ENCODE measurements at places on chromosomes 1 and 21.
A peak's percentile ranks its signal among the peaks of the same experiment; 100 is the strongest.

- DNase-seq: no peak
These were observed 46.8 kb upstream of the ZC3H11B start for GRCh38 chr1:219659684-219660083.

DNA sequence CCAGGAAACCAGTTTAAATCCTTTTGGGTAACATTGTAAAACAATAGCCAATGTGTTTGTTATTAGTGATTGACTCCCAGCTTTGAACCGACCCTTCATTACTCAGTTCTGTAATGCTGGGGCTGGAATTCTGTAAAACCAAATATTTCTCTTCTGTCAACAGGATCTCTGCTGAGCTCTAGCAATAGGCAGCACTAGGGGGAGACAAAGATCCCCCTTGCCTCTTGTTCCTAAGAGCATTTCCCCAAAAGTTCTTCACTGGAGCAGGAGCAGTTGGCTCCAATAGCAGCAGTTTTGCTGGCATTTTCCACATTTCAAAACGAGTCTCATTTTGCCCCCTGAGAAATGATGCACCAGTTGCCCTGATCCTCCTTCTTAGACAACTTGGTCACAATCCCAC lies 1671.1 kb downstream of the MRPL39 start:
- no peak for DNase-seq

DNA sequence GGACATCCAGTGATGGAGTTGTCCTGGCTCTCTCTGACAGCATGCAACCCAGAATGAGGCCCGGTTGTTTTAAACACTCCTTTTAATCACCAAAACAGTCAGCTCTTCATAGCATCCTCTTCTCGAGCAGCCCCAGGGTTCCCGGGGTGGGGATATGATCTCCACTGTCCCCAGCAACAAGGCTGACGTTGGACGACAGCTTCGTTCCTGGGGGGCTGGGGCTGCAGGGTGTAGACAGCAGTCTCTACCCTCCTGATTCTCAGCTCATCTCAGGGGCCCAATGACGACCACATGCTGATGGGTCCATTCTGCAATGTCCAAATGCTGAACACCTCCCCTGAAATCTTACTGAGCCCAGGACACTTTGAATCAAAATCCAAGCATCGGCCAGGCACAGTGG lies 27.0 kb downstream of the TRIM11 start:
- no peak for DNase-seq

DNA sequence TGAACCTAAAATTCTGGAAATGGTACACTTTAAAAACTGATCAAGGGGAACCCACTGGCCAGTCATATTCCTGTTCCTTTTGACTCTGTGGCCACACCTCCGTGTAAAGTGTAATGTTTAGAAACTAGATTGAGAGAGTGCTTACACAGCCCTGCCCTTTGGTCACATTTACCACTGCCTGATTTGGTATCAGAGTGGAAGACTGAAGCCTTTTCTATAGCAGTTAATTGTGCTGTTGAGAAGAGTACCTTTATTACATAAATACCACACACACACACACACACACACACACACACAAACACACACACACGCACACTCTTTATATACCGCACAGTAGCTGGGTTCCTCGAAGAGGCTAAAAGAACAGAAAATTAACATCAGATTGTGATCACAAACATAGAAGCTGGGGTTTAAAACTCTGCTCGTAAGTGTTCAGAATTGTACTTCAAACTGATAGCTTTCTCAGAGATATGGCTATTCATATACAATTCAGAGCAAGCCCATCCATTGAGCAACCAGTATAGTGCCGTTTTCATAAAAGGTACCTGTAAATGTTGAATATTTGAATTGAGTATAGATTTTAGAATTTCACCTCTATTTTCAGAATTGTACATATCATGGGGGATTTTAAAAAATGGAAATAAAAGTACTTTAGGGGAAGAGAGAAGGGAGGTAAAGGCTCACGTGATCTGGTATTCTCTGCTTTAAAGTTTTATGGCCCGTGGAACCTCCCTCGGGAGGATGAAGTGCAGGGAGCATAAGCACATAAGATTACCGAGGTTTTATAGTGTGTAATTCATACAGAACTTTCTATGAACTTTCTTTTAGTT lies 37.5 kb downstream of the CAMTA1 start:
- no peak for DNase-seq

- no peak for DNase-seq
These were observed 492.6 kb downstream of the LMO4 start for GRCh38 chr1:87821335-87821697.

GRCh38 chr1:94275083-94275482 lies 37.7 kb upstream of the ARHGAP29 start:
- DNase-seq: no peak

DNA sequence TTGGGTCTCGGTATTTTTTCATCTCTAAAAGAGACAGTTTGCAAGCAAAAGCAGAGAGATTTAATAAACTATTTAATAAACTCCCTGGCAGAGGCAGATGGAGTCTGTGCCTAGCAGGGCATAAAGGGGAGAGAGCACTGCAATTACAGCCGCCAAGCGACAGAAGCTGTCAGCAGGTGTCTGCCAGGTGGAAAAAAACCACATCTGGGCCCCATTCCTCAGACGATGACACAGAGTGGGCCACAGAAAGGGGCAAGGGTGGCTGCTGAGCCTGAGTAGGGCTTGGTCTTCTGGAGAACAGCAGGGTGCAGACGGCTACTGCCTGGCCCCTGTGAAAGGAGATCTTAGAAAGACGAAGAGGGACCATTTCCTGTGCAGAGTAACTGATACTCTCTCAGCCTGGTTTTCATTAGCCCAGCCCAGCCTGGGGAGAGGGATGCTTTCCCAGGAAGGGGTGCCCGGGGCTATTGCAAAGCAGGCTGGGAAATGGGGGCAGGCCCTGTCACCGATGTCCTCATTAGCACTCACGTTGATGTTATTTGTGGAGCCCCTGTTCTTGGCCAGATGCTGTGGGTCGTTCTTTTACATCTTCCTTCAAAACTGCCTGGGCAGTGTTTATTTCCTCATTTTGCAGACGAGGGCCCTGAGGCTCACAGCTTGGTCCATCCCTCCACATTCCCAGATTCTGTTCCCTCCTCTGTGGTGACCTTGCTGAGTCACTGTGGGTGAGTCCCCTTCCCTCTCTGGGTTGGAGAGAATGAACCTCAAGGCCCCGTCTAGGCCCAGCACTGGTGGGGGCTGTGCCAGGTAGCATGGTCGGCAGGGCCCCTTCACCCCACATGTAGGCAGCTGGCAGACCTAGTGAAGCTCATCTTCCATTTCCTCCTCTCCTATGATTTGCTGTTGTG lies 472.7 kb downstream of the PTPRU start:
- no peak for DNase-seq

DNA sequence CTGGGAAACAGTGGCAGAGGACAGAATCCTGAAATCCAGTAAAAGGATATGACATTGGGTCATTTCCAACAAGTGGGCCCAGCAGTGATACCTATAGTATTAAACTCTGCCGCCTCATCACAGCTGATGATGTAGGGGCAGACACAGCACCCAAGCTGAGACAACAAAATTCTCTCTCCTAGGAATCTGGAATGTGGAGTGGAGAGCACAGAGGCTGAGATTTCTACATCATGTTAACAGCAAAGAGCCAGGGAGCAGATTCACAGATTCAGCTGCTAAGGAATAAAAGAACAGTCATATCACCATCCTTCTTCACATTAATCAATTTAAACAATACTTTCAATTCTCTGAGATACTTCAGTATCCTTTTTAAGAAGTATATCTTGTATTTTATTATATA lies 61.9 kb downstream of the CRP start:
- no peak for DNase-seq

DNA sequence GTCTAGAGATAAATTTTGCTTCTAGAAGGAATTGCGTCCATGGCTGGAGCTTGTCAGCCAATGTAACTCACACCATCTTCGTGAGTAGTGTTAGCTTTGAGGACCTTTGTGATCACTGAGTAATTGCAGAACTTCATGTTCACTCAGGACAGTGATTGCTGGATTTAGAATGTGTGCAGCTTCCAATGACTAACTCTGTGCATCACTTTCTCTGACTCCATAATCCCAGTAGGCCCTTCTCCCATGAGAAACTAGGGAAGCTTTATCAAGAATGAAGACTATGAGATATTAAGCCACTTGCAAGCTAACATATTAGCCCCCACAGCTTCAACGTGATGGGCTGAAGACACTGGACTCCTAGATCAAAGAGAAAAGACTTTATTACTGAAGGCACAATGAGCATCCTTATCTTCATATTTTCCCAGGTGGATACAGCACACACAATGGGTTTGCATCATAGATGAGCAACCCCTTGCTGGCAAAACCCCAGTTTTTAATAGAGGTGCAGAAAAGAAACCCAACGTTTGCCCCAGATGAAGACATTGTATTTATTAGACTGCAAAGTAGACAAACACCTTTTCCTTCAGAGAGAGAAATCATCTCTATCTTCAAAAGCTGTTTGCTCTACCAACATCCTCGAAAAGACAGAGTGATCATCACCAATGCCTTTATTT lies 561.0 kb downstream of the LTN1 start:
- no peak for DNase-seq

GRCh38 chr1:71817028-71817427 lies 465.3 kb downstream of the NEGR1 start:
- no peak for DNase-seq

GRCh38 chr1:108199201-108199691 lies 897 bp downstream of the SLC25A24 start:
- no peak for DNase-seq

- no peak for DNase-seq
These were observed 87.2 kb downstream of the PEX14 start for GRCh38 chr1:10561955-10562354.

DNA sequence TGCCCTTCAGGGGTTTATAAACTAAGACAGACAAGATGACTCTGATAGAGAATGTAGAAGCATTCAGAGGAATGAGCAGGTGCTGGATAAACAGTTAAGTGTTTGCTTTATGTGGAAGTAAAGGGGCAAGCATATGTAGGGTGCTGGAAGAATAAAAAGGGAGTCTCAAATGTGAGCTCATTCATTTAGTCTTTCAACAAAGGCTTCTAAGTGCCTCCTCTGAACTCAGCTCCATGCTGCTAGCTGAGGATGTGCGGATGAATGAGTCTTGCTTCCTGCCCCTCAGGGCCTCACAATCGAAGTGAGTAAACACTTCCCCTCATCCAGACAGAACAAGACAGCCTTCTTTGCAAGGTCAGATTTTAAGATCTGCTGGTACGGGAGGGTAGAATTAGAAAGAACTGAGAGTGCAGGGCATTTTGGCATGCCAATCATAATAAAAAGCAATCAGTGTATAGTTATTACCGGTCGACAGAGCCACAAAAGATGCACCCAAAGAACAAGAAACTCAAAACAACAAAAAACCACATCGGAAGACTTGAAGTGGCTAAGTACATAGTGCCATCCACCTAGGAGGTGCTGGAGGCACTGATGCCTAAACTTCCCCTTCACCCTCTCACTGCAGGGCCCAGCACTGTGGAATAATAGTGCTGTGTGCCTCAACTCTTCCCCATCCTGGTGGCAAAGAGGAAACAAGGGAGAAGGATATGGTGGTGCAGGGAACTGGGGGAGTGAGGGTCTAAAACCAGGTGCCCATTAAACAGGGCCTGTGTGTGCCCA lies 69.8 kb downstream of the TNR start:
- DNase-seq: no peak

- DNase-seq: peak; percentile 15
These were observed 3.0 kb upstream of the SDE2 start for GRCh38 chr1:226001963-226002666.

DNA sequence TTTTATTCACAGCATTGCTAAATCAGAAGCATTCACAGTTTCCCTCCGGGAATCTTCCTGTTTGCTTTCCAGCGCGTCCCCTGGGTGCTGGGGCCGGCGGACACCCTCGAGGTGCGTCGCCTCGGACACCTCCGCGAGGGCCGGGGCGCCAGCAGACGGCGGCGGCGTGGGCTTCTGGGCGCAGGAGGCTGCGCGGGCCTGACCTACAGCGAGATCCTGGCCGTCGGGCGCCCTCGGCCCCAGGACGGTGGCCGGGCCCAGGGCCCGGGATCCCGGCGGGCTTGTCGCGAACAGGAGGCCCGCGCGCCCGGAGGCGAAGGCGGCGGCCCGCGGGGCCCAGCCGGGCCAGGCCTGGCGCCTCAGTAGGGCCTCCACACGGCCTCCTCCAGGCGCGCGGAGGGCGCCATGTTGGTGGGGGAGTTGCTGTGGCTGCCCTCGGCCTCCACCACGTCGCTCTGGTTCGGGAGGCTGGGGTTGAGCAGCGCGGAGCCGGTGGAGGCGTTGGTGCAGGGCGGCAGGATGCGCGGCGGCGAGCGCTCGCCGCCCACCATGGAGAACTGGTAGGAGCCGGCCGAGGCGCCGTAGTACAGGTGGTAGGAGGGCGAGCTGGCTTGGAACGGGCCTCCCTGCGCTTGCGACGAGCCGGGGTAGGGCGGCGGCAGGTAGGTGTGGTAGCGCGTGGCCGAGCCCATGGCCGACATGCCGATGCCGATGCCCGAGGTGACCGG lies 123.1 kb downstream of the CLIC6 start:
- DNase-seq: no peak

DNA sequence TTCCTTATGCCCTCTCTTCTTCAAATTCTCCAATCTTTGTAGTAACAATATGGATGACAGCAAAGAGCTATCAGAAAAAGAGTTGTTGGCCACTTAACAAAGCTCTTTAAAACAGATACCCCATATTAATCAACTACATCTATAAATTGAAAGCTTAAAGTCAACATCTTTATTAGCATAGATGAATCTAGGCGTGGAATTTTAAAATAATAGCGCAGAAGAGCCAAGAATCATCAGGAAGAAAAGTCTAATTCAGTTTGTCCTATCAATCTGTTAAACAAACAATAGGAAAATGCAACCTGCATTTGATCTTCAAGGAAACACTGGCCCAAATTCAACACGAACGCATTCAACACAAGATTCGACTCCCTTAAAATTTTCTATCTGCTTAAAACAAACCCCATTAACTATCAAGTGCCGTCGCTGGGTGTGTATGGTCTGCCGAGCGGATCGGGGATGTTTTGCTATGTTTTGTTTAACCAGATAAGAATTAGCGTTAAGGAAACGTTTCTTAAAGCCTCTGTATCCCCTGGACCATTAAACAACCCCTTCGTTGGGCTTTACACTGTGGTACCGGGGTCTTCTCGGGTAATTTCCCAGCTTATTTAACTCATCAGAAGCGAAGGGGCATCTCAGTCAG lies 1.0 kb downstream of the LYST start:
- no peak for DNase-seq

DNA sequence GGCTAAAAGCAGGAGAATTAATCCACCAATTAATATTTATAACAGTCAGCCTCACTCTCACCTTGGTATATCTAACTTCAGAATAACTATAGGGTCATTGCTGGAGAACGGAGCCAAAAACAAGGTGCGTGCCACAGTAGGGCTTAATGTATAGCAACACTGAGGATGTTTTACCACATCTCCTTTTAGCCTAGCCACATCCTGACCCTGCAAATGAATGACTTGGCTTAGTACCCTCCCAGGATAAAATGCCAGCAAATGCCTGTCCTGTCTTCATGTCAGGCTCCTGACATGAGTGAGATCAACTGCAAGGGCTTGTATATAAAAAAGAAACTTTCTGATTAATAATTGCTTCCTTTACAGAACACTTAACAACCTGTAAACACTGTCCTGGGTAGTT lies 2.7 kb upstream of the CDC42BPA start:
- DNase-seq: no peak

GRCh38 chr21:31500071-31500470 lies 156.0 kb upstream of the TIAM1 start:
- no peak for DNase-seq

All from activated naive CD4-positive, alpha-beta T cell treated with anti-CD3 and anti-CD28 coated beads, Interleukin-2, amount 50 U/mL, for 16 hours (primary cell).